Inflammatory macrophage treated with lipopolysaccharide for 4 hours (primary cell): ENCODE measurements at places on chromosomes 7 and 10.
A peak's percentile ranks its signal among the peaks of the same experiment; 100 is the strongest.

- DNase-seq: no peak
Observed at GRCh38 chr7:71668572-71668971, 536.6 kb downstream of the GALNT17 start.

DNA sequence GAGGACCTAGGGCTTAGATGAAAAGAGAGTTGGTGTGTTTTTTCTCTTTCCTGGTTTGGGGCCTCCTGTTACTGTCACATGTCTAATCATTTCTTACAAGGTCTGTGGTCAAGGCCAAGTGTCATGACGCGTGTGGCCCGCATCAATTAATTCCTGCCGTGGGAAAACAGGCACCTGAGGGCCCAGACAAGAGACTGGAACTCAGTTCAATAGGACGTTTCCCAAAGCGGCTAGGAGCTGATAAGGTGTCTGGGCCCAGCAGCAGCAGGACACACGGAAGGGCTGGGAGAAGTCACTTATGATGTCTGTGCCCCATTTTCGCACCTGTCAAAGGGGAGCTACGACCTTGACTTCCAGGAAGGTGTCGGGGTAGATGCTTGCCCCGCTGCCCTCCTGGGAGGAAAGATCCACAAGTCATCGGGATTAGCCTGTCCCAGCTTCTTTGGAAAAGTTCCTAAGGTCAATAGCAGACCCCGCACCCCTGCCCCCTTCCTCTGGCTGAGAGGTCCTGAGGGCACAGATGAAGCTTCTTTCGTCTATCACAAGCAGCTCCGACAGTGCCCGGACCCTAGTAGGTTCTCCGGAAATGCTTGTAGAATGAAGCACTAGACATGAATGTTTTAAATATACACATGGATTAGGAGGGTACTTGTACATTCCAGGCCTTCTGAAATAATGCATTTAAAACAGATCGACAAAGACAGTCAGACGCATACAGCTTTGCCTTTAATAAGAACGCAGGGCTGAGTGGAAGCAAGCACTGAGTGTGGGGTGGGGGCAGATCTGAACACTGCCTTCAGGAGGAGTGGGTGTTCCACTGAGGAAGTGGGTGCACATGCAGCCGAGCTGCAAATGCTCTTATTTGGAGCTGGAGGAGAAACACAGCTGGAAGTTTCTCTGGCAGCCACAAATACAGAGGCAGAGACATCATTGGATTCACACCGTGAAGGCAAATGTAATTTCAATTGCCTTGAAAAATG, 237.5 kb upstream of the GRB10 start:
- DNase-seq: no peak

DNA sequence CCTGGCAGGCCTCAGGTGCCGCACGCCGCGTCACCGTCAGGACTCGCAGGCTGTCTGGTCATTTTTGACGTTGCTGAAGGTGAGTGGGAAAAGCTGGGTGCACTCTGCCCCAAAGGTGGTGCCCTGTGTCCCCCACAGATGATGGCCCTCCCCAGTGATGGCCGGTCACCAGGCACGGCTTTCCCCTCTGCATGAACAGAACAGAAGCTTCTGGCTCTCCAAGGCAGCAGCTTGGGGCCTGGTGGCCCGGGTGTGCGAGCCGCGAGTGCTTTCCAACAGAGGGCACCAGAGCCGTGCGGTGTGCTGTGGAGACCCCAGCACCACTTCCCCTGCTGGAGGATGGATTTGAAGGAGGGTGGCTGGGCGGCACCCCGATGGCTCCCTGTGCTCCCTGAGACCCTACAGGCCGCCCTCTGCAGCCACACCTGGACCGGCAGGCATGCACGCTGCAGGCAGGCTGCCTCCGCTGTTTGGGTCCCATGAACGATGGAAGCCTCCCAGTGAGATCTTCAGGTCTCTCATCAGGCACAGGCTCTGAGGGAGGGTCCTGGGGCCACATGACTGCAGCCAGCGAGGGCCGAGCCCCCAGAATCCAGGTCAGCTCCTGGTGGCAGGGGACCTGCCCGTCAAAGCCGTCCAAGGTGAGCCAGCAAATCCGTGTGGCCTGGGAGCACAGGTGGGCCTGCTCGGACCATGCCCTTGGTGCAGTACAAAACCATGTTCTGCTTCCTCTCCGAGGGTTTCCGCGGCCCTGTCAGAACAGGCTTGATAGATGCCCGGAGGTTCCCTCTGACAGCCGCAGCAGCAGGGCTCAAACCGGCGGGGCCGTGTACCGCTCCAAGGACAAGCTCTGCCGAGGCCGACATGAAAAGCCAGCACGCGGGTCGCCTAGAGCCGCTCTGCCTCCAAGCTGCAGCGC, 195.4 kb downstream of the EBF3 start:
- no peak for DNase-seq

- no peak for DNase-seq
Observed at GRCh38 chr7:134856091-134856490, 76.7 kb downstream of the CALD1 start.

GRCh38 chr10:29540016-29540415, 94.8 kb downstream of the SVIL start:
- DNase-seq: no peak

DNA sequence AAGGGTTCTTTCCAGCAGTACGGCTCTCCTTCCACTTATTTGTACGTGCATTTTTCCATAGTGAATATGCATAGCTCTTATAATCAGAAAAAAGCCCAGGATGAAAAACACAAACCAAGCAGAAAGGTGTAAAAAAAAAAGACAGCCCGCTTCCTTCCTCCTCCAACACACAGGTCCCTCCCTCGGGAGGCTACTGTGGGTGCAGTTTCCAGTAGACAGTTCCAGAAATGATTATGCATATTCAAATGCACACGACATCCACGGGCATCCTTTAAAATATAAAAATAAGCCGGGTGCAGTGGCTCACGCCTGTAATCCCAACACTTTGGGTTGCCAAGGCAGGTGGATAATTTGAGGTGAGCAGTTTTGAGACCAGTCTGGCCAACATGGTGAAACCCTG, 59.9 kb downstream of the TNRC18 start:
- DNase-seq: no peak

DNA sequence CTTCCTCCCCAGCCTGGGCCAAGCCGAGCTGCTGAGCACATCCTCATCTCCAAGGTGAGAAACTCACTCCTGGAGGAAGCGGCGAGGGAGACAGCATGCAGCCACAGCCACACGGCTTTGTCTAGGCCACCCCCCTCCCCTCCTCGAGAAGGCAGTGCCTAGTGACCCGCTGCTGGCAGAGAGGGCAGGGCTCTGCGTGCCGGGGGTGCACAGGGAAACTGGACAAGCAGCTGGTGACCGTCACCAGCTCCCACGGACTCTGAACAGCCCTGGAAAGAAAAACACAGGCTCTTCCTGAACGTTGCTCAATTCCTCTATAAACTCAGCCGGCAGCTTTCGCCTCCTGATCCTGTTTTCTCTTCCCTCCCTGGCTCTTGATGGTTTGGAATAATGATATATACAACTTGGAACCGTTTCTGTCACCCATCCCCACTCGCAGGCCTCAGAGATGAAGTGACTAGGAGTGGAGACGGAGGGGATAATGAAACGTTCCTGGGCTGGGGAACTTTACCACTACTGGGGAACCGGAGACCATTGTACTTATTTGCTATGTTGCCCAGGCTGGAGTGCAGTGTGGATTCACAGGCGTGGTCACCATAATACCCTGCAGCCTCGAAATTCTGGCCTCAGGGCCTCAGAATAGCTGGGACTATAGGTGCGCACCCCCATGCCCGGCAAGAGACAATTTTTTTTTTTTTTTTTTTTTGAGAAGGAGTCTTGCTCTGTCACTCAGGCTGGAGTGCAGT, 19.3 kb downstream of the PAPOLB start:
- no peak for DNase-seq

- no peak for DNase-seq
Observed at GRCh38 chr7:158702944-158703343, 1.7 kb downstream of the NCAPG2 start.

- DNase-seq: no peak
Observed at GRCh38 chr10:118967160-118967559, 62.4 kb upstream of the NANOS1 start.

DNA sequence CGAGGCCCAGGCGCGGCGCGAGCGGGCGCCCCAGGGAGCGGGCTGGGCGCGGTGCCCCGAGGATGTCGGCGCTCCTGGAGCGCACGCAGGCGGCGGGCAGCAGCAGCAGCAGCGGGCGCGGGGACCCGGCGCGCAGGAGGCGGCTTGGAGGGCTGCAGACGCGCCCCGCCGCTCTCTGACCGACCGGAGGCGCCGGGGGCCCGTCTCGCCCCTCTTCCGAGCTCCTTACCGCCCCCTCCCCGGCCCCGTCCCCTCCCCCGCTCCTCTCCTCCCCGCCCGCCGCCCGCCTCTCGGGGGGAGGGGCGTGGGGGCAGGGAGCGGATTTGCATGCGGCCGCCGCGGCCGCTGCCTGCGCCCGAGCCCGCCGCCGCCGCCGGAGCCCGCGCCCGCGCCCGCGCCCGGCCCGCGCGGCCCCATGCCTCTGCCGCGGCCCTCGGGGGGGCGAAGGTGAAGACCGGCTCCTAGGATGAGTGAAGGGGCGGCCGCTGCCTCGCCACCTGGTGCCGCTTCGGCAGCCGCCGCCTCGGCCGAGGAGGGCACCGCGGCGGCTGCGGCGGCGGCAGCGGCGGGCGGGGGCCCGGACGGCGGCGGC, at the start of gene NRG3:
Gene NRG3, plus strand, starts transcription at position 320 of the 592 bp plus-strand sequence.
- no peak for DNase-seq

- DNase-seq: no peak
Observed at GRCh38 chr10:51950371-51950995, 251.1 kb upstream of the CSTF2T start.

DNA sequence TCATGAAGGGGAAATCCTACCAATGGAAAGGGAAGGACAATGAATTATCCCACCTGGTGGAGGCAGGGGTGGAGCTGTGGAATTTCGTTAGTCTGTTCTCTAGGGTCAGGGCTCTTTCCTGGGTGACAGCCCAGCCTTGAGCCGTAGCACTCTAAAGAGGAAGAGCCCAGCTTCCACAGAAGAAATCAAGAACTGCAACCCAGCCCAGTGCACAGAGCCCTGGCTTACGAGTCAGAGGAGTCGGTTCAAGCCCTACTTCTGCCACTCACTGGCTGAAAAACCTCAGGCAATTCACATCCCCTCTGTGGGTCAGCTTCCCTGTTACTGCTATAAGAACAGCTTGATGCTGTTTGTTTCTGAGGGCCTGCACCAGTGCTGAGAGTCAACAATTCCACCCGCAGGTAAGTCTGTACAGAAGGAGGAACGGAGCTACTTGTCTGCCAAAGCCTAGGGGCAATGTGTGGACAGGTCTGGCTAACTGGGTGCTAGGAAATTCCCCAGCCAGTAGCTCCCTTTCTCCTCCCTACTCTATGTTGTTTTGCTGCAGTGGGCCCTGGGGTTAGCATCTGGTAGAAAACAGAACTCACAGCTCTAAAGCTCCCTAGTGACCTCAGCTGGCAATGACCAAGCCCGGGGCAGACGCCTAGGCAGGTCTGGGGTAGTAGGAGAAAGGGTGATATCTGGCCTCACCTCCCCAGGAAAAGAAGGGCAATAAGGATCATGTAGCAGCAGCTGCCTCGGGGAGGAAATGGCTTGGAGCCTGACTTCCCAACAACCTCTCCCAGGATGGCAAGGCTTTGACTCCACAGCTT, 3.3 kb downstream of the AVPI1 start:
- peak; percentile 80 for DNase-seq

DNA sequence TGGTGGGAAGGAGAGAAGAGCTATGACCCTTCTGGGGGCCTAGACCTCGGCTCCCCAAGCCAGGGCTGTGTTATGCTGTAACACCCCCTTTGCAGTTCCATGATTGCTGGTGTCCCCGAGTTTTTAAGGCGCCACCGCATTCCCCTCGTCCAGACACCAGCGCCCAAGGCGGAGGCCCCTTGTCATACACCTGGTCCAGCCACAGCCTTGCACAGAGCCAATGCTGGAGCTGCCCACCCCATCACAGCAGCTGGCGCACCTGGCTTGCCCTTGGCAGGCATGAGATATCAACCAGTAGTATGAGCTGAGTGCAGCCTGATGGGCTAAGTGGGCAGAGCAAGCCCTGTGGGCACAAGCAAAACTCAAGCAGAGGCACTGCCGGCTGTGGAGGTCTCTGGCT, 209.4 kb downstream of the SORCS1 start:
- DNase-seq: no peak
